ENCODE measurements at places on chromosomes 4 and X.

DNA sequence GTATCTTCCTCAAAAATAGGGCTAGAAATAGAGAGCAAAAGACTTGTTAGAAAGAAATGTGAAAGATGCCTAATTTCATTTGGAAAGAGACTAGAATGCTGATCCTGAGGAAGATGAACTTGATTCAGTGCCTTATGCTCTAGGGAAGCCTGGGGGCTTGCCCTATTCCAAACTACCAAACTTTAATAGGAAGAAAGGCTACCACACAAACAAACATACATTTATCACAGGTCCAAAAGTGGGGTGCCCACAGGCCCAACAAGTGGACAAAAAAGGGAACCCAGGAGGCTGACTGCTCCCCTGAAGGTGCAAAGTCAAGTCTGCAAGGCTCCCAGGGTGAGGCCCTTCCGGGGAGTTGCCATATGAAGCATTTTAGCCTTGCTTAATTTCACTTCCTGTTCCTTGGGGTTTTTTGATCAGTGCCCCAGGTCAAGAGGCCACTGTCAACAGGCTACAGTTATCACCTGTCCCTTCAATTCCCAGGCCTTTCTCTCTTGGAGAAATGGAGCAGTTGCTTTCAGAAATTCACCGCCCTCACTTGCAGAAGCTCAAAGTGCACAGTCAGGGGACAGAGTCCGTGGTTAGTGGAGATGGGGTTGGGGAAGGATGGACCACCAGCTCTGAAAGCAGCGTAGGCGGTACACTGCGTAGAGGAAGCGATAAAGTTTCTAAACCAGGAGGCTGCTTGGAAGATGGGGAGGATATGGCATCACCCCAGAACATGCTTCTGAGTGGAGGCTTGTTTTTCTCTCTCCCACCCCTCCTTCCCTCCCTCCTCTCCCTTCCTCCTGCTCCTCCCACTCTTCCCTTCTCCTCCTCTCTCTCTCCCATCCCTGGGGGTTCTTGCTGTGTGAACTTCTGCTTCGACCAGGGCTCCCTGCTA, 36.4 kb downstream of the TMEM154 start:
- no peak for DNase-seq

- DNase-seq = no peak
Observed at GRCh38 chr4:78748381-78748780, 27.8 kb upstream of the BMP2K start.

- DNase-seq = no peak
Observed at GRCh38 chrX:149712831-149713230, 971 bp downstream of the MAGEA11 start.

DNA sequence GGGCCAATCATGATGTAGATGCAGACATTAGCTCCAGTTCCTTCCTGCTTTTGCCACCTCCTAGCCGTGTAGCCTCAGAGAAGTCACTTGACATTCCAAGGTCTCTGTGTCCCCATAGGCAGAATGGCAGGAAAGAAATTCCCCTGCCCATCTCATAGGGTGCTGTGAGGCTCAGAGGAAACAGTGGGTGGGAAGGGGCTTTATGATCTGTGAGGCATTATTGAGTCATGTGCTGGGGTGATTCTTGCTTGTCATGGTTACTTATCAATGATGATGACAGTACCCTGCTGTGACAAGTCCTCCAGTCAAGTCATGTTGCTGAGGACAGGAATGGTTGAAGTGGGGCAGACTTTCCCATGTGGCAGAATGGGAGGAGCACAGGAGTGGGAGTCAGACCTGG, 63.7 kb downstream of the MSX1 start:
- DNase-seq = no peak

DNA sequence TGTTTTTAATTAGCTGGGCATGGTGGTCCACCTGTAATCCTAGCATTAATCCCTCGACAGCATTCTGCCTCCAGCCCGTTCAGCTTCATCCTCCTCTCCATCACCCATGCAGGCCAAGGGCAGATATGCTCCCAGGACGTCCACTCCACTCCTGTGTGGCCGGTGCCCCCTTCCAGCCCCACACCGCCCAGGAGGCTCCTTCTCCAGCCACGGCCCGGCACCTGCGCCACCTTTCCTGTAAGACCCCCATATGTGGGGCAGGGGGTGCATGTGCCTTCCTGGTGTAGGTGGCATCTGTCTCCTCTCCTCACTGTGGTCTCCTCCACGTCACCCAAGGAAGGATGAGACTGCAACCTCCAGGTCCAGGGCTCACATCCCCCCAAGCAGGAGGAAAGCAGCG, 57.0 kb upstream of the MXD4 start:
- DNase-seq = no peak

- no peak for DNase-seq
Observed at GRCh38 chrX:10158279-10159144, 1.7 kb downstream of the CLCN4 start.

DNA sequence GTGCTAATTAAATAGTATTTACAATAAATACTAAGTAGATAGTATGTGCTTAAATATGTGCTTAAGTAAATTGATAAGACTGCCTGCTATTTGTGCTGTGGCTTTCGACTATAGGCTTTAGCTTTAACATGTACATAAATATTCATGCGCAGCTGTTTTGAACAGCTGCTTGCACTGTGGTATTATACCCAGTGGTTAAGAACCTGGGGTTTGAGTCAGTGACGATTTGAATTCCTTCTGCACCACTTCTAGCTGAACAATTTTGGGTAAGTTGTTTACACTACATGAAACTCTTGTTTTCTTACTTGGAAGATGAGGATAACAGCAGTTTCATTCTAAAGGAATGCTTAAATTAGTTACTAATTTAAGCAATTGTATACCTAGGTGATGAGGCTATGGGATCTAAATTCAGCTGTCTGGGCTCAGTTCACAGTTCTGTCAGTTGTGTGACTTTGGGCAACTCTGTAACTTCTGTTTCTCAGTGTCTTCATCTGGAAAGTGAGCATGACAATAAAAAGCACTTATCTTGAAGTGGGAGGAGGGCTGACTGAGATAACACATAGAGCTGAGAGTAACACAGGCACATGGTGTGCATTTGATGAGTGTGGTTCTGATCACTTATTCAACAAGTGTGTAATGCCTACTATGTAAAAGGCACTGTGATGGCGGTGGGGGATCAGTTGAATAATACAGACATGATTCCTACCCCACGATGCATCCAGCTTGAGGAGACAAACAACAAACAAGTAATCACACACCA, 37.0 kb downstream of the HPGDS start:
- DNase-seq = peak; percentile 20

GRCh38 chrX:150651906-150652305, 41.3 kb upstream of the MTMR1 start:
- no peak for DNase-seq

DNA sequence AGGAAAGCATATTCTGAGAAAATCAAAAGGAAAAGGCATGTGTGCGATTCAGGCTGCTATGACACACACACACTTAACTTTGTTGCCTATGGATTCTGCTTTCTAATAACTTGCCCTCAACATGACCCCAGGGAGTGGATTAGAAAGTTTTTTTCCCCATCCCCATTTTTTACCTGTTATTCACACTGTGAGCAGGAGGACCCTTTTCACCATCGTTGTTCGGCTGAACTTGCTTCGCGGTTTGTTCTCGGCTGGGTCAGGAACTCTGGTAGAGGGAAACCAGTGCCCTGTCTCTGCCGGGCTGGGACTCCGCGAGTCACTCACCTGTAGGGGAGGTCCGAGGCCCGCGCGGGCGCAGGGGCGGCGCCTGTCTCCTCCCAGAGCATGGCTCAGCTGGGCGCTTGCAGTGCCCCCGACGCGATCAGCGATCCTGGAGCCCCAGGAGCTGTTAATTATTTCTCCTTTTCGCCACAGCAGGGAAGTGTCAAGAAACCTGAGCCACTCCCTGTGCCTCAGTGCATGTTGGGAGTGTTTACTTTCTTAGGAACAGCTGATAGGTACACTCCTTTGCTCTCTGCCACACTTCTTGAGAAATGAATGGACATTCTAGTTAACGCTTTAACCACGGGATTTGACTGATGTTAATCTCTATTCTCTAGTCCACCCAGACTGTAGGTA, at the start of gene RASSF6:
RASSF6 (minus strand) TSS at position 322 of the 678 bp plus-strand sequence. CDS start 8,641 bp downstream, outside the sequence.
- no peak for DNase-seq

DNA sequence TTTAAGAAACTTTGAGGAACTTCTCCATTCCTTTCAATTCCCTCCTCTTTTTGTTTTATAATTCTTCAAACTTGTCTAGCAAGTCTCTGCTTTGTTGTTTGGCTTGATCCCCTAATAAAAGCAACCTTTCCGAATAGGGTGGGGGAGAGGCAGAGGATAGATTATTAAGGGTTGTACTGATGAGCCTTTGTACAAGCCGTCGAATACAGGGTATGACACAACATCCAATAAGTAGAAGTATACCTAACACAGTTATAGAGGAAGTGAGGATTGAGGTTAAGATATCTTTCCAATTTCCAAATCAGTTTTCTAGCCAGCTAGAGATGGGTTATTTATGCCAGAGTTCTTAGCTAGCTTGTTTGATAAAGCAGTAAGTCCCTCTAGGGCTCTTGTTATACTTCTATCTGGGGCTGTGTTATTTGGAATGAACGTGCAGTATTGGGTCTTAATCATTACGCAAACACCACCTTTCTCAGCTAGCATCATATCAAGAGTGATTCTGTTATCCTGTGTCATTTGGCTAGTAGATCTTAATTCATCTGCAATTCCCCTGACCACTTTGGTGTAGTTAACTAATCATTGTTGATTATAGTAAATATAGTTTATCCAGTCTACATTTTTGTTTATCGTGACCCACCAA, 18.5 kb downstream of the METAP1 start:
- no peak for DNase-seq

- DNase-seq = no peak
Observed at GRCh38 chrX:106906361-106906760, 3.2 kb upstream of the RIPPLY1 start.

GRCh38 chr4:54082168-54082567, 17.8 kb upstream of the CHIC2 start:
- DNase-seq = no peak

DNA sequence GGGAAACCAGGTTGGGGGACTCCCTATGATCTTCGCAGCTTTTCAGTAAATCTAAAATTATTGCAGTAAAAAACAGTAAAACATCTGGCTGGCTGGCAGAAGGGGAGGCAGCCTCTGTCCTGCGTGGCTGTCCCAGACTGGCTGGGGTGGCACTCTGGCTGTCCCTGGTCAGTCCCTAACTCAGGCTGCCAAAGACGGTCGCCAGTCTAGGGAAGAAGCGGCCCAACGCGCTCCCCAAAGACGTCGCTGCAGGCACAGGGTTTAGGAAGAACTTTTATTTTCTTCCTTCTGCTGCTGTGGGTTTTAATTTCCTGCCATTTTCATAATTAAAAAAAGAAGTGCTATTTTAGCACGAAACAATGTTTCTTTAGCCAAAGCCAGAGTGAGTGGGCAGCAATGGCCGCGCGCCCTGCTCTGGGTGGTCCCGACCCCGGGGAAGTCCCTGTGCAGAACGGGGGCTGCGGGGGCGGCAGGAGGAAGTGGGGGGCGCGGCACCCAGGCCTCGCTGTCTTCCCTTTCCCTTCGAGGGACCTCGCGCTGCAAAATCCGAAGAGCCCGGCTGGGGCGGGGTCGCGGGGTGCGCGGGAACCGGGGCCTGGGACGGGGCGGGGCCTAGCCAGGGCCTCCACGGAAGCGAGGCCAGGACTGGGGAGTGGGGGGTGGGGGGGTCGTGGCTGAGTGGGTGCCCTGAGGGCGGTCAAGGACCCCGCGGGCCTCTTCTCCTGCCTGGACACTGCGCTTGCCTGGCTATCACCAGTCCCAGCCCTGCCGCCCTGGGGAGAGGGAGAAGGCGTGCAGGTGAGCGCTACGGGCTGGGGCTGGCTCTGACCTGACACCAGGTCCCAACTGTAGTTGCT, 6.3 kb upstream of the LETM1 start:
- no peak for DNase-seq

DNA sequence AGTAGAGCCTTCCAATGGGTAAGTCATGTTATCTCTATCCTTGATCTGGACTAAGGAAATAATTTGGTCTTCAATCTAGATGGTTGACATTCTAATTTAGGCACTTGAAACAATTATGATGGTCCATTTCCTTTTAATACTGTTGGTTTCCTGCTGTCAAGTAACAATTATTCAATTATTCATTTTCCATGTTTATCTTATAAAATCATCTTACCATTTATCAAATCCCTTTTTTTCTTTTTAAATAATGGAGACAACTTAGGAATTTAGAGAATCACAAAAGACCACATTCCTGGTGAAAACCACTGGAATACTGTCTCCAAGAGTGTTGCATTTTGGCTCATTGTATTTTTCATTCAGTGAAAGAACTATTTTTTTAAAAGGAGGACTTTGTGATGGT, 148.7 kb upstream of the CTSO start:
- peak; percentile 77 for DNase-seq

DNA sequence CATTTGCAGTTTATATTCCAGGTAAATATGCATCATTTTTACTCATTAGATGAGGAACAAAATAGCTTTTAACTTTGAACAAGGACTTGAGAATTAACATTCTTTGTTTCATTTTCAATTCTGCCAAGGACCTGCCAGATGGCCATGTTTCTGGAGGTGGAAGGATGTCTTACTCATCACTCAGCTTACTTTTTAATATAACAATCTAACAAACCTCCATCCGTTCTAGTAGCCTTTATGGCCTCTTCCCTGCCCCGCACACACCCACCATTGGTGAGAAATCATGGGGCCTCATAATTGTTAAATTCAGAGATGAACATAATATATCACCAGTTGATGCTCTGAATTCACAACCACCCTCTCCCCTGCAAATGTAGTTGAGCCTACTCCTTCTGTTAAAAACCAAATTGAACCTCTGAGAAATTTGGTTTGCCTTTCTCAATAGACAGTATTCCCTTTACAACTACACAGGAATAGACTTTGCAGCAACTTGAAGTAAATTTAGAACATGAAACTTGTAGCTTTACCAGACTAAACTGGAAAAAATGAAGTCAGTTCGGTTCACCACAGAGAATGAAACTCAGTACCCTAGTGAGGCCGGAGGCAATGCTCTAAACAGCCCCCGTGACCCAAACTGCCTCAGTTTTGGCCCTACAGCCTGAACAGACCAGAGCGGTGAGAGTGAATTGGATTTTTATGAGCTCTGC, 50.1 kb upstream of the ACSL4 start:
- DNase-seq = no peak

DNA sequence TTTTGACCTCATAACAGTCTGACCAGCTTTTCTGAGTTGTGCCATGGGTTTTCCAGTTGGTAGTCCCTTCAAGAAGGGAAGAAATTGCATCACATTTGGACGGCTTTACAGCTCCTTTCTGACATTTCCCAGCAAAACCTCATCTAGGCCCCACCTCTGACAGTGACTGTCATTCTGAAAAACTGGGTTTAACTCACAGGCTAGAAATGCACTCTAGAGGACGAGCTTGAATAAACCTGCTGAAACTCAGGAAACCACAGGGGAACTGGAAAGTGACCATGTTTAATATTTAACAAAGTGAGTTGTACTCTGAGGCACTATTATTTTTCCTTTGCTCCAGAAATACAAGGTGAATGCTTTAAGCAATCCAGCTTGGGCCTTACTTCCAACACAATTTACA, 434.3 kb upstream of the RASGEF1B start:
- no peak for DNase-seq
